Hepatocyte (in vitro differentiated cells): ENCODE measurements at places on chromosomes 6 and 20. TPM values are rescaled to one million over a fixed set of nuclear protein-coding genes. Genes with fewer than 3 reads are reported as not detected.

DNA sequence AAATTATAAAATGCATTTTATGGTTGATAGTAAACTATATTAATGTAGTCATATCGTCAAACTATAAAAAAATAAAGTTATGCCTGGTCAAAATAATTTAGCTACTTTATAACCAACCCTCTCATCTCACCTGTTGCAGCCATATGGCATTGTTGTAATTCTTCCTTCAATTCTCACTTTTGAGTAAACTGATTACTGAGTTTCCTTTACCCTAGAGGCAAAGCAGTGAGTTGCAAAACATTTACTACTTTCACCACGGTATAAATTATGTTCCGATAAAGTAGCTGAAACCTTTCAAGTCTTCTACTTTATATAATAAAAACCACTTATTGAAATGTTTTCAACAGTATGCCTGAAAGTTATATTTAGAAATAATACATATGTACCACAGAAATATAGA, 113.8 kb downstream of the AHI1 start:
- DNase-seq: no peak

The LRRC73 gene
- 0.28 TPM in 1 of 2 replicates, not detected in the other for total RNA-seq

The COL21A1 gene
- total RNA-seq: 44.7 and 59.2 TPM in 2 replicates

DNA sequence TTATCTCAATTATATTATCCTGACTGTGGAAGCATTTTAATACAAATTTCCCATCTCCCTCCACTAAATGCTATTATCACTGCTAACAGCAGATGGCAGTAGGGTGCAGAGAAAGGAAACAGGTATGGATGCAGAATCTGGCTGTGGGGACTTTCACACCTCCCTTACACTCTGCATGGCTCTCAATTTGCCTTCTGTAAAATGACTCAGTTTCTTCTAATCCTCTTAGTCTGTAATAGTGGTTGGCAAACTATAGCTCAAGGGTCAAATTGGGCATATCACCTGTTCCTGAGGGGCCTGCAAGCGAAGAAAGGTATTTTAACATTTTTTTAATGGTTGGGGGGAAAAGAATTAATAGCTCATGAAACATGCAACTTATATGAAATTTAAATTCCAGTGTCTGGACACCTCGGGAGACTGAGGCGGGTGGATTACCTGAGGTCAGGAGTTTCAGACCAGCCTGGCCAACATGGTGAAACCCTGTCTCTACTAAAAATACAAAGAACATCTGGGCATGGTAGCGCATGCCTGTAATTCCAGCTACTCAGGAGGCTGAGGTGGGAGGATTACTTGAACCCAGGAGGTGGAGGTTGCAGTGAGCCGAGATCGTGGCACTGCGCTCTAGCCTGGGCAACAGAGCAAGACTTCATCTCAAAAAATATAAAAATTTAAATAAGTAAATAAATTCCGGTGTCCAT, 83.5 kb downstream of the ZMYND8 start:
- peak; percentile 82 for DNase-seq

GRCh38 chr6:139708337-139709199, 334.1 kb upstream of the CITED2 start:
- peak; percentile 72 for DNase-seq

- DNase-seq: no peak
Measured at GRCh38 chr20:36105711-36106226, 48.8 kb upstream of the EPB41L1 start.

GRCh38 chr6:53038141-53038540, 27.1 kb upstream of the FBXO9 start:
- DNase-seq: no peak

DNA sequence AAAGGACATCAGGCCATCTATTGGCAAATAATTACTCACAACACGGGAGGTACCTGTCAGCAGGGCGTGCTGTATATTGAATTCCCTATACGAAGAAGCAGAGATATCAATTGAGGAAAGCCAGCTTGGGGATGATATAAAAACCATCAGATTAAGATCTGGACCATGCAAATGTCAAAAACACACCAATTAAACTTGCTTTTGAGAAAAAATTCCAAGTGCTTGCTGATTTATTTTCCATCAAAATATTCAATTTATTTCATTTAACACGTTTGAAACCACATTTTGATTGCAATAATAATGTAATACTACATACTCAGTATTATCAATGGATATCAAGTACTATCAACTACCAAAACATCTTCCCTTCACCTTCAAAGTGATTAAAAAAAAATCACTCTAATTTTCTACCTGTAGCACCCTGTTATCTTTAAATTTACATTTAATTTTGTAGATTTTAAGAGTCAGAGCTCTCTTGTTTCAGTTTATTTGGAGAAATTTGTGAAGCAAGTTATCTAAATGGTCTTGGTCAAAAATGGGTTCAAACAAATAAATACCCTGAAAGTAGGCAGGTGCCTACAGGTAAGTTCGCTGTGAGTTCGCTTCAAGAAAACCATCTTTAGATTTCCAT, 6.8 kb upstream of the TBX18 start:
- DNase-seq: no peak

- no peak for DNase-seq
Measured at GRCh38 chr6:108741331-108741989, 106.8 kb upstream of the ARMC2 start.
